ELF-1 (cell line): ENCODE measurements at places on chromosomes 3 and 15.

- peak; percentile 65 for DNase-seq
These were observed 102.5 kb downstream of the AKAP13 start for GRCh38 chr15:85482894-85483293.

GRCh38 chr3:187319699-187320302 is 28.3 kb upstream of the MASP1 start:
- DNase-seq = peak; percentile 89

- DNase-seq = no peak
These were observed 354.5 kb upstream of the SOX14 start for GRCh38 chr3:137409584-137409983.

DNA sequence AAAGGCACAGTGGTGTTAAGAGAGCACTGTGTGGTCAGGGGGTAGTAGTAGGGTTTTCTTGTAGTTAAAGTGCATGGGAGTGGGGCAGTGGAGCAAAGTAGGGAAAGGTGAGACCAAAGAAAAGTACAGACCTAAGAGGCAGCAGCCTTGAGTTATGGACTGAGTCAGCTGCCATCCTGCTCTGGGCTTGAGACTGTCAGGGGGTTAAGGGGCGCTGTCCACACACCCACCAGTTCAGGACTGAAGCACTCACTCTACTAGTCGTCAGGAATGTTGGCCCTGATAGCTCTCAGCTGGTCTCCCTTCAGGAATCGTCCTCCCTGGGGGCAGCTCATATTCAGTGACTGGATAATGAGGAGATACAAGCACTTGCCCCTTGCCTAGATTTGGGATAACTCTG is 7.9 kb downstream of the CCR4 start:
- DNase-seq = peak; percentile 69
